CD4-positive, alpha-beta T cell treated with Interleukin-17A for 4 hours (primary cell): ENCODE measurements at places on chromosomes 6 and 20.

DNA sequence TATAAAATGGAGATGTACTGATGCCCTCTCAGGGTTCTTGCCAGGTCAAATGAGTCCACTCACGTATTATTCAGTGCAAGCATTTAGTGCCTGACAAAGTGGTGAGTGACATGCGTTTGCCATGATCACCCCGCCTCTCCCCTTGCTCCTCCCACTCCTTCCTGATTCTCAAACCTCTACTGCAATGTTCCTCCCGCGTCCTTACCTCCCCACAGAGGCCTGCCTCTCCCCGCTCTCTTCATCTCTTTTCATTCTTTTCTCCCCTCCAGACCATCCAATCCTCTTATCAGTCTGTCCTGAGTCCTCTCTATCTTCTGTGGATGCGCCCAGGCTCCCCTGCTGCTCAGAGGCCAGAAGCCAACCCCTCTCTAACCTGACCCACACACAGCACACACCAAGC, 40.7 kb downstream of the KCNK5 start:
- no peak for DNase-seq

DNA sequence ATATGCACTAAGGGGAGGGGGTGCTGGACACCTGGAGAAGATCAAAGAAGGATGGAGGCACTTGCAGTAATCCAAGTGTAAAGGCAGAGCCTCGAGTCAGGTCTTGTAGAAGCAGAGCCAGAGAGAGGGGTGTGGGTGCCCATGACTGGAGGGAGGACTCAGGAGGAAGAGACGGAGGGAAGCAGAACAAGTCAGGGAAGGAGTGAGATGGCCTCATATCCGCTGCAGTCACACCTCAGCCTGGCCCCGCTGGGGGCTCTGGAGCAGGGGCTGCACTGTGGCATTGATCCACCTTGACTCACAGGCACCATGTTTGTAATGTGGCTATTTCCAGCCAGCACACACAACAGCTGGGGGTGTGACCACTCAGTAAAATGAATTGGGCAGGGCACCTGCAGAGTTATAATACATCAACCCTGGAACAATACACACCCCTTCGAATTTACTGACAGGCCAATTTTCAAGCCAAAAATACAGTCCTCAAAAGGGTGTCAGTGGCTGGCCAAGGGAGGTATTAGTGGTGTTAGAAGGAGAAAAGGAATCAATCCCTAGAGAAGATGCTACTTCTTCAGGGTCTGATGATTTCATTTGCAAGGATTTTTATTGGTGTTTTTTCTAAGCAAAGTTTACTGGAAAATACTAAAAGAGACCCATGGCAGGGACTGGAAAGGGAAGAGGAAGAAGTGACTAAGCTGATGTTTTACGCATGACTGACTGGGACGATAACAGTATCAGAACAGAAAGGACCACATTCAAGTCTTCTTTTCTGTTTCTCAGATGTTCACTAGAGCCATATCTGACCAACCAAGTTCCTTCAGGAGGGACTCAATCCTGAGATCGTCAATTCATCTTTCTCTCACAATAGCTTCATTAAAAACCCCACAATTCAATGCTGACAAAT, 18.9 kb upstream of the NXT1 start:
- DNase-seq = no peak

- DNase-seq = no peak
Observed at GRCh38 chr6:119673741-119674140, 324.2 kb upstream of the MAN1A1 start.

GRCh38 chr6:44003345-44004061, 123.7 kb downstream of the MRPL14 start:
- DNase-seq = peak; percentile 8

GRCh38 chr20:20950620-20951019, 155.5 kb downstream of the LINC00237 start:
- DNase-seq = no peak

DNA sequence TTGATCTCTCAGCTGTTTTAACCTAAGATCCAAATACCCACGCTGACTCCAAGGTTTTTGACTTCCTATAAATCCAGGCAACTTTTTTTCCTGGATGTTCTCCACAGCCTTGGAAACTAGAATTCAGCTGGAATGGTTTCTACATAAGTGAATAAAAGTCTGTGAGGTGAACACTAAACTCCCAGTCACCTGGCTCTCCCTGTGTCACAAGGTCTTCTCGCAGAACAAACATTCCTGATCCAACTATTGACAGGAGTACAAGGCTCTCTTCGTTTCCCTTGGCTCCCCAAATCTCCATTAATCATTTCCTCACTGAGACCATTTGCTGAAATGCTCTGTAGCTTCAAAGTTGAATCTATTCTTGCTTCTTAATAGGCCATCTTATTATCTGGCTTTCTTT, 265.7 kb downstream of the ADGRG6 start:
- DNase-seq = no peak

GRCh38 chr20:3749087-3749688, 16.7 kb downstream of the HSPA12B start:
- no peak for DNase-seq
